Effector CD4-positive, alpha-beta T cell (primary cell): ENCODE measurements at places on chromosomes 7 and 10.
A peak's percentile ranks its signal among the peaks of the same experiment; 100 is the strongest.

DNA sequence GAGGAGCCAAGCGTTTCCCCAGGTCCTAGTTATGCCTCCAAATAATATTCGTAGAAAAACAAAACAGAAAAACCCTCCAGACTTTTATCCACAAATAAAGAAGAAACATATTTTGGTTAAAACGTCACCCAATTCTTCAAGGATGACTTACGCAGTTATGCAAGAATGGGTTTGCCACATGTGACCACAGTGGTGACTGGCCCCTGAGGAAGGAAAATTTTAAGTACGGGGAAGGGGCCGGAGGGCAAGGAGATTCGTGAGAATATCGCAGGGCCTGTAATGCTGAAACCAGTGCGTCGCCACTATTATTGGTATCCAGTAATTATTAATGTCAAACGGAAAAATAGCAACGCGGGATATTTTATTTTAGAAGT is 537 bp upstream of the MRPS24 start:
- no peak for DNase-seq

DNA sequence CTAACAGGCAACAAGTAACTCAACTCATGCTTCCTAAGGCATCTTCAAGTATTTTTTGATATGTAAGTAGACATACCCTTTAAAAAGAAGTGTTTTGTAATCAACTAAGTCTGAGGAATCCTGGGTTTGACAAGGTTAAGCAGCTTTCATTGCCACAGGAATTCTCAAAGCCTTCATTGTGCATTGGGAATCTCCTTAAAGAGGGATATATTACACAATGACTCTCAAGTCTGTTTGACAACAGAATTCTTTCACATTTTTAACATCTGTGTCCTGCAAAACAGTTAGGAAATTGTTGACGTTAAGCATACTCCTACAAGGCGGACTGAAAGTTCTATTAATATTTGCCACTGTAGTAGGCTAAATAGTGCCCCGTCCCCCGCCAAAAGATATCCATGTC is 71.4 kb downstream of the SGMS1 start:
- DNase-seq, result no peak

GRCh38 chr10:70198696-70199466 is 28.6 kb upstream of the SAR1A start:
- no peak for DNase-seq

DNA sequence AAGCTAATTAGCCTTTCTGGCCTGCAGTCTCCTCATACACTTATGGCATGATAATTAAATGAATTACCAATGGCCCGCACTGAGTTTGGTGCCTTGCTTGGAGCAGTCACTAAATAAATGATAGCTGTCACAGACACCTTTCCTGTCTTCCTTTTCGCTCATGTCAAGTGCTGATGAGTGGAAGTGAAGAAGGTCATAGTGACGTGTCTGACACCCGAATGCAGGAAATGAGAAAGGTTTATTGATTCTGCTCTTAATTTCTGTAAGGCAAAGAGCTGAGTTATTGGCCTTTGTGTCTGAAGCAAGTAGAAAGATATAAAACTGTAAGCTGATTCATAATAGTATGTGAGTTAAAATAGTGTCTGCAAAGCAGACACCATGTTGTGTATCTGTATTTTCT is 13.2 kb upstream of the ESYT2 start:
- DNase-seq, result no peak

GRCh38 chr7:133912916-133913697 is 214.0 kb upstream of the LRGUK start:
- DNase-seq, result no peak

DNA sequence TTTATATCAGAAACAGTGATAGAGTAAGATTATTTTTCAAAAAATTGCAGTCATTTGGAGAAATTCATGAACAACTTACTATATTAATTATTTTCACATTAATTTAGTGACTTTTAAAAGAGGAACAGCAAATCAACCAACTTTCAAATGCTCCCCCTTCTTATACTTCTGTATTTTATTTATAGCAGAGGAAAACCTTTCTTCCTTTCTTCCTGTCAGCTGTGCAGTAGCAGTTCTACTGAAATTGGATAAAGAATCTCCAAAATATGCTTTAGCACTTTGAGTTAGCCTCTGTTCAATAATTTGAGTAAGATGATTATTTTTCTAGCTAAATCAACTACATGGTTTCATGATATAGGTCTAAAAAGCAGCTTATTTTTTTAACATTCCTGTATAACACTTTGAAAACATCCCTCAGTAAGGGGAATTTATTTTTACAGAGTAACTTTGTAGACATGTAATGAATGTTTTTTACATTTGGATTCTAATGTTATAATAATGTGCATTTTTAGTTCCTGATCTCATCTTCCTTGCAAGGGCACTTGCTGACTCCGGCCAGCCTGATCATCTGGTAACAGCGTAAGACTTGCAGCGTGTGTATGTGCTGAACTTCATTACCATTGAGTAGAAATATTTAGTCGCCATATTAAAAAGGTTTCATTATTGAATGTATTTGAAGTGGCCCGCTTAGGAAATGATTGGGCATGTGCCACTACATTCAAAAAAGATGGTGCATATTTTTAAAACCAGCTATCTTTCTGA is 158.3 kb upstream of the HDAC9 start:
- DNase-seq, result no peak

DNA sequence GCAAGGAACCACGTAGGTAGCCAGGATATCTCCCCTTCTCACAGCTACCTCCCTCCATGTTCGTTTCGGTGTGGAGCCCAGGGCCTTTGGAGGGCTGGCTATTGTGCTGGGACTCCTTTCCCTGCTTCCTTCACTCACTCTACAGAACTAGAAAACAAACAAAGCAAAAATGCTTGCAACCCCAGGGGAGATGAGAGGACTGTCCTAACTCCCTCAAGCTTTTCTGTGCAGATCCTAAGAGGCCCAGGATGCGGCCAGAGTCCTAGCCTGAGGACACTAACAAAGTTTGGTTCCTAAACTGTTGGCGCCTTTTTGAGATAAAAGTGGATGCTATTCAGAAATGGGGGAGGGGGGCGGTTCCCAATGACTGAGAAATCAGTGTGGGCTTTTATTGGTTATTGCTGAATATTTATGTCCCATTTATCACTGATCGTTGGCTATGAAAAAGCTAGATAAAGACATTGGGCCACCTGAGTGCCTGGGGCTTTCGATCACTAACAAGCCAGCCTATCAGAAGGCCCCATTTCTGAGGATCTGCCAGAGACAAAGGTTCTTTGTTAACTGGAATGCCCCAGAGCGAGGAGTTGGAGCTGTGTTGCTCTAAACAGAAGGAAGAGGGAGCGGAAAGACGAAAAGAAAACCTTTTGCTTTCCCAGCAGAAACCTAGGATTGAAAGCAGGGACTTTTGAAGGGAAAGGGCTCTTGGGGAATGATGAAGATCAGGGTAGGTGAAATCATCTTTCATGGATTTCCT is 95.2 kb upstream of the EGR2 start:
- no peak for DNase-seq

DNA sequence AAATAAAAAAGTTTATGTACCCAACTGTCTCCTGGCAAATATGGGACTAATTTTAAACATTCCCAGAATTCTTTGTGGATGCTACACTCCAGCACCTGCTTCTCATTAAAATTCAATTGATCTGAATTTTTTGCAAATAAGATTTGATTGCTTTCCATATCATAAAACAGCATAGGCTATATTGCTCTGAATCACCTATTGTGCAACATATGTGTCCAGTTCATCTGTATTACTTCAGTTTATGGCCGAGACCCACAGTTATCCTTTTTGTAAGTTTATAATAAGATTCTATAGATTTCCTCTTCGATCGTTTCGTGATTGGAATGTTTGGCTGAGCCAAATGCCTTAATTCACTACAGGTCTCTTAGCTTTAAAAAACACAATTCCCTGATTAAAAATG is 351.1 kb downstream of the TFEC start:
- no peak for DNase-seq

DNA sequence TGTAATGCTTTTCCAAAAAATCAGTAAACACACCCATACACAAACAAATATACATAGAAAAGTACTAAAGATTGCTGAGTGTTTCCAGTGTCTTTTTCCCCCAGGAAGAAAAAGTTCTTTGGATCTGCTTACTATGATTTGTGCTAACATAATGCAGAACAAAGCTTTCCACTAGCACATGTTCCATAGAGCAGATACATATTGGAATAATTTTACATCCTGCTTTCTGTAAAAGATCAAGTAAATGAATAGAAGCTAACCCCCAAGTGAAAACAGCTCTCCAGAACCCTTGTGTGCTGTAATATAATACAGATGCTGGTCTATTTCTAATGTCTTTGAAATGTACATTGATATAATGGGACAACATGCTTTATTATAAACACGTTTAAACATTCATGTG is 125.5 kb downstream of the PON1 start:
- DNase-seq, result no peak

DNA sequence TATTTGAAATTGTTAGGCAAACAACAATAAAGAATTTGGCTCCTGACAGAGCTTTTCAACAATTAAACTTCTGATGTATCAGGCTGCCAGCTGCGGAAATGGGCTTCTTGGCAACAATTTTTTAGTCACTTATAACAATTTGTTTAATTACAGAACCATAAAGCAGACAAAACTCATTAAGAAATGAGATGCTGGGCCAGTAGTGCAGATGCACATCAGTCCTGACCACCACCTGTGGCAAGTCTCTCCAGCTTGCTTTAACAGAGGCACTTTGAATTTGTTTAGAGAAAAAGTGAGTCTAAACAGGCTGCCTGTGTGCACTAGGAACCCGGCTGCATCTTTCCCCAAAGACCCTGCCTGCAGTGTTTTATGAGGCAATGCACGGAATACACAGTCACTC is 1124.4 kb downstream of the NXPH1 start:
- DNase-seq, result no peak

GRCh38 chr10:69716711-69717560 is 84.8 kb upstream of the COL13A1 start:
- peak; percentile 35 for DNase-seq

- DNase-seq, result no peak
These were observed 58.6 kb upstream of the ANK3 start for GRCh38 chr10:60448246-60448645.

DNA sequence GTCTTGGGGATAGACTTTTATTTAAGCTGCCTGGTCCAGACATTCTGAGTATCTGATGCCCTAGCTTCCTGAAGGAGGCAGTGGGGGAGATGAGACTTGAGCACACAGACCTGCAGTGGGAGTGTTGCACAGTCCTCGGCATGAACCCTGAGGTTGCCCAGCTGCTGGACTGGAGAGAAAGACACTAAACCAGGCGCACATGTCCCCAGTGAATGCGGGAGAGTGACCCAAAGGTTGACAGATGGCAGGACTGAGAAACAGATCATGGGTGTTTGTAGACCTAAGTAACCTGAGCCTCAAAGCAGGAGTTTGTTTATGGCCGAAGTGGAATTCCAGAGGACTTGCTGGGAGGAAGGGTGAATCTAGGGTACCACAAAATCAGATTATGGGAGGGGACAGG is 15.7 kb upstream of the MSRB2 start:
- DNase-seq, result no peak

GRCh38 chr10:70317272-70317942 is 33.6 kb upstream of the NPFFR1 start:
- no peak for DNase-seq

- no peak for DNase-seq
These were observed 25.1 kb upstream of the FAM20C start for GRCh38 chr7:167090-167855.

DNA sequence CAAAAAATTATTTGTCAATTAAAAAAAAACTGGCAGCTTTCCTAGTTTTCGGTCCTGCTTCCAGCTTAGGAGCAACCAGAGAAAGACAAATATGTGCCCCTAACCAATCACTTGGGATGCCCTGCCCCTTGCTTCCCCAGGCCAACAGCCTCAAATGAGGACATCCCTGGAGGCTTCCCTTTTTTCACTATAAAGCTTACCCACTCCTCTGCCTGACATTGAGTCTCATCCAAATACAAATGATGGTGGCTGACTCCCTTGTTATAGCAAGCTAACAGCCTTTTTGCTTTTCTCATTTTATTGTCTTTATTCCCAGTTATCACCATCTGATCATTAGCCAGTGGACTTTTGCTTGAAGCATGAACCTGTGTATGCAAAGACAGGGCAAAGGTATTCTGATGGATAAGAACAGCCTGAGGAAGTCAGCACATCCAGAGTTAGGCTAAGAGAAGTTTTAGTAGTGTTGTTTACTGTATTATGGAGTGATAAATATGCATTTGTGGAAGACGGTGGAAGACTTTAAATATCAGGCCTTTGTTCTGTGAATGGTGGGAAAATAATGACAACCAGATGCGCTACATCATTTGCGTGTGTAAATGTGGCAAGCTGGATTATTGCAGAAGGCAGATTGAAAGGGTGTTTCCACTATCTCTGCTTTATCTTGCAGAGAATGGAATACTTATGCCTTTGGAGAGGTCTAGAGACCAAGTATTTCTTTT is 1.7 kb upstream of the CCM2 start:
- no peak for DNase-seq

DNA sequence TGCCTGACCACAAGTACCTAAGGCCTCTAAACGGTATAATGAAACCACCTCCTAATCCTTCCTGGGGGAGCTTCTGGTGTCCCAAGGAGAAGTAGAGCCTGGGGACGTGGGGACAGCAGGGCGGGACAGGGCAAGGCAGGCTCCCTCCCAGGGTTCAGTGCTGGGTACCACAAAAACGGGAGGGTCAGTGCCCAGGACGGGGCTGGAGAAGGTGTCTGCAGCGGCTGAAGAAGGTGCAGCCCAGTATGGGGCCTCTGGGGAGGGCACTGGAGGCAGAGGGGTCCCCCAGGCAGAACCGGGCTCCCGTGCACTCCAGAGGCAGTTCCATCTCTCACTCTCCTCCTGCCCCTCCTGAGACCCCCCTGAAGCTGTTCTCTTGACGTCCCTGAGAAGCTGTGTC is 46.2 kb downstream of the DPYSL4 start:
- no peak for DNase-seq

- DNase-seq, result no peak
These were observed 9.6 kb upstream of the TACR2 start for GRCh38 chr10:69426376-69426727.

- DNase-seq, result no peak
These were observed 28.9 kb downstream of the CPA1 start for GRCh38 chr7:130409067-130409711.

DNA sequence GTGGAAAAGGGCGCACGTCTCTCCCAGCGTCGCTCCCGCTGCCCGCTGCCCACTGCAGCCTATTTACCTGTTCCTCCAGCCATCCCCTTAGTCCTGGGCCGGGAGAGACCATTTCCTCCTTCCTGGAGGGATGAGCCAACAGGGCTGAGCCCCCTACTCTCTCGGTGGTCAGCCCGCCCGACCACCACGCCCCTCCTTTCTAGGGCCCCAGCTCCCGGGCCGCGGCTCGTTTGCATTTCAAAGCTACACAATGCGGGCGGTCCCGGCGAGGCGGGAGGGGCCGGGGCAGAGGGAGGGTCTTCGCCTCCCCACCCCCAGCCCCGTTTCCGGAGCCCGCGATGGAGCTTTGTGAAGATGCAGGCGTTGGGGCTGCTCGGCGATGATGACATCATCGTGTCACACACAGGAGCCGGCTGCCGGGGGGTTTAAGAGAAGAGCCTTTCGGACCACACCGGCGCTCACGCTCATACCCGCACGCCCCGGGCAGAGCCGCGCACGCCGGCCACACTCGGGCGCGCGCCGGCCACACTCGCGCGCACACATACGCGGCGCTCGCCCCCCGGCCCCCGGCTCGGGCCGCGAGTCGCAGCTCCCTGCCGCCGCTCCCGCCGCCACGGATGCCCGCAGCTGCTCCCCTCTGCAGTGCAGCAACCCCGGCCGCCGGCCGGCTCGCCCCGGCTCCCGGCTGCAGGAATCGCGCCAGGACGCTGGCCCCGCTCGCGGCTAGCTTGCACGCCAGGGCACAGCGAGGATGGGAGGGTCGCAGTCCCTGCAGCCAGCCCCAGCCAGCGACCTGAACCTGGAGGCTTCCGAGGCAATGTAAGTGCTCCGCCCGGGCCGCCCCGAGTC is 107.7 kb upstream of the BTBD16 start:
- no peak for DNase-seq

- DNase-seq, result no peak
These were observed 39.2 kb downstream of the ZNF467 start for GRCh38 chr7:149733924-149734790.
